Stimulated activated CD8-positive, alpha-beta memory T cell treated with anti-CD3 and anti-CD28 coated beads, Interleukin-15, amount 100 ng/mL, for 4 hours (primary cell): ENCODE measurements at places on chromosomes 16 and 17.

DNA sequence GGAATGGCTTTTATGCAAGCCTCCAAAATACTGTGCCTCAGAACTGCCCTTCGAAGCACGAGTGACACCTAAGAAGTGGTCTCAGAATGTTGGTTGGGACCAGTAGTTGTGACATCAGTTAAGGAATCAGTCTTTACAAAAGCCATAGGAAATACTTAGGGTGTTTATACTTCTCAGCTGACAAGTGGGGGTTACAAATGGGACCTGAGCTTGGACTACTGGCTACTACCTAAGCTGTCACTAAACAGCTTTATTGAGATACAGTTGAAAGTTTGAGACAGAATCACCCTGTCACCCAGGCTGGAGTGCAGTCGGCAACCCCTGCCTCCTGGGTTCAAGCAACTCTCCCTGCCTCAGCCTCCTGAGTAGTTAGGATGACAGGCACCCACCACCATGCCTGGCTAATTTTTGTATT, 5.0 kb downstream of the RPL19 start:
- no peak for DNase-seq

- DNase-seq, result no peak
These were observed 290.4 kb downstream of the HS3ST3A1 start for GRCh38 chr17:13311306-13311705.

DNA sequence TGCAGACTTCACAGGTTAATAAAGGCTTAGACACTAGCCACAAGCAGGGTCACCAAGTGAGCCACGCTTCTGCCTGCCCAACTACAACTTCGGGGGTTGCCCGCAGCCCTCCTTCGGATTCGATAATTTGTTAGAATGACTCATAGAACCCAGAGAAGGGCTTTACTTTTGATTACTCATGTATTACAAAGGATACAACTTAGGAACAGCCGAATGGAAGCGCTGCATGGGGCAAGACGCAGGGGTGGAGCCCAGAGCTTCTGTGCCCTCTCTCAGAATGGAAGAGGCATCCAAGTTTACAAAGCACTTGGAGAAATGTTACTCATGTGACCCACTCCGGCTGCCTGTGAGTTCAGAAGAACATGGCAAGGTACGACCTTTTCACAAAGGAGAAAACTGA, 7.5 kb upstream of the CDH5 start:
- DNase-seq, result no peak

- DNase-seq, result no peak
These were observed 1.7 kb upstream of the TNS4 start for GRCh38 chr17:40503154-40503553.

GRCh38 chr17:58580671-58581070, 66.2 kb upstream of the MTMR4 start:
- DNase-seq, result no peak

DNA sequence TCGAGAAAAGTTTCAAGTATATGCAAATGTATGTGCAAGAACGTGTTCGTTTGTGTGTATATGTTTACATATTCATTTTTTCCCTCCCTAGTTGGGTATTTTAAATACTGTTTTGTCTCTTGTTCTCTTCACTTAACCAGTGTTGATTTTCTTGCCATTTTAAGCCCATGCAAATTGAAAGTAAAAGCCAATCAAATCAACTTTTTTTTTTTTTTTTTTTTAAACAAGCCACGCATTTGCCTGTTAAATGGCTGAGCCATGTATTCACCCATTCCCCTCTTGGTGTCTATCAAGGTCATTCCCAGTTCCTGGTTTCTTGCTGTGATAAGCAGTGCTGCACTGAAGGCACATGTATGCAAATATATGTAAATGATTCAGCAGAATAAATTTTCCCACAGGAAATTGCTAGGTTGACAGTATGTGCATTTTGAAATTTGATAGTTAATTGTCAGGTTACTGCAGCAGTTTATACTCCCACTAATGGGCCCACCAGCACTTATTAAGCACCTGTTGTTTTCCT, 12.2 kb downstream of the ABCC1 start:
- DNase-seq, result no peak

GRCh38 chr16:5041600-5042133, 7.9 kb upstream of the NAGPA start:
- DNase-seq, result no peak
